Skin of body (tissue), 3 donors: ENCODE measurements at places on chromosomes 12 and 14. TPM values are rescaled to one million over a fixed set of nuclear protein-coding genes. Genes with fewer than 3 reads are reported as not detected.

The PRIMA1 gene
- total RNA-seq, result 0.99 TPM

The EFCAB11 gene
- total RNA-seq, result 5.6 TPM

The TMPRSS12 gene
- not detected for total RNA-seq

The DIO2 gene
- total RNA-seq, result 8.6 TPM

The ADCY4 gene
- total RNA-seq, result 9.6 TPM

The MAP4K5 gene
- total RNA-seq, result 87.0 TPM

The SLC38A4 gene
- 2.7 TPM for total RNA-seq

The SELPLG gene
- 4.2 TPM for total RNA-seq

The TMEM117 gene
- total RNA-seq, result 21.5 TPM

The B4GALNT3 gene
- 12.7 TPM for total RNA-seq

The HOXC9 gene
- total RNA-seq, result 4.0 TPM

The LYZ gene
- 148 TPM for total RNA-seq
